ENCODE measurements at places on chromosomes 7 and 10.

DNA sequence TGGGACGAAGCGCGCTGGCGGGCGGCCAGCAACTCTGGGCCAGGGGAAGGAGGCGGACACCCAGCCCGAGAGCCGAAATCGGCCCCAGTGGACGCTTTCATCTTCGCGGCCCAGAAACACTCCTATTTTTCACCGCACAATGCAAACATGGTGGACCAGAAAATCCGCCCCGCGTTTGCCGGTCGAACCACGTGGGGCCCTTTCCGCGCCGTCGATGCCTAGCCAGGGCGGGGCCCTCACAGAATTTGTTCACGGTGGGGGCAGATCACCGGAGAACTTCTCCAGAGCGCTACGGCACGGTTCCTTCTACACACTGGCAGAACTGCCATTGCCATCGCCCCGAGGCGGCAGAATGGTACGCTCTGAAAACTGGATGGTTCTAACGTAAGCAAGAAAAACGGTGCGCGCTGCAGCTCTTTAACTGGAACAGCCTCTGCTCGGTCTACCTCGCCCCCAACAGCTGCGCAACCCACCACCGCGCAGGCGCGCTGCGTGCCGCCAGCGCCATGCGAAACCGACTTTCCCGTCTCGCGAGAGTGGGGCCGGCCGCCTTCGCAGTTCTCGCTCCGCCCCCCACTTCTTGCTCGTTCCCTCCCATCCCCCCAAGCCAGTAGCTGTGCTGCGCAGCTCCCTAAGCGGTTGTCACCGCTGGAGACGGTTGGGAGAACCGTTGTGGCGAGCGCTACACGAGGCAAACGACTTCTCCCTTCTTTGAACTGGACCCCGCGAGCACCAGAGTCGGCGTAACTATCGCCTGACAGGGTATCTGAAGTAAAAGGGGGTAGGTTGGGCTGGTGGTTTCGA, at the start of gene HNRNPH3:
TSS of gene HNRNPH3 (plus strand) at position 610 of the 804 bp plus-strand sequence. CDS start 5,158 bp downstream, outside the sequence.
- DNase-seq = peak; percentile 99

GRCh38 chr10:85177767-85178166, 849.4 kb downstream of the CCSER2 start:
- no peak for DNase-seq

- no peak for DNase-seq
Measured at GRCh38 chr7:32102432-32102873, 32.2 kb upstream of the PDE1C start.

- peak; percentile 70 for DNase-seq
Measured at GRCh38 chr10:26780793-26781601, 79.8 kb downstream of the ABI1 start.

- no peak for DNase-seq
Measured at GRCh38 chr10:87038786-87039185, 18.7 kb downstream of the FAM25A start.

GRCh38 chr10:12235116-12235694, 39.2 kb downstream of the CDC123 start:
- no peak for DNase-seq

- no peak for DNase-seq
Measured at GRCh38 chr10:25933653-25934608, at the start of gene MYO3A. TSS of gene MYO3A (plus strand) at chr10:25934229. CDS start at chr10:25952111, 17,882 bp downstream.

DNA sequence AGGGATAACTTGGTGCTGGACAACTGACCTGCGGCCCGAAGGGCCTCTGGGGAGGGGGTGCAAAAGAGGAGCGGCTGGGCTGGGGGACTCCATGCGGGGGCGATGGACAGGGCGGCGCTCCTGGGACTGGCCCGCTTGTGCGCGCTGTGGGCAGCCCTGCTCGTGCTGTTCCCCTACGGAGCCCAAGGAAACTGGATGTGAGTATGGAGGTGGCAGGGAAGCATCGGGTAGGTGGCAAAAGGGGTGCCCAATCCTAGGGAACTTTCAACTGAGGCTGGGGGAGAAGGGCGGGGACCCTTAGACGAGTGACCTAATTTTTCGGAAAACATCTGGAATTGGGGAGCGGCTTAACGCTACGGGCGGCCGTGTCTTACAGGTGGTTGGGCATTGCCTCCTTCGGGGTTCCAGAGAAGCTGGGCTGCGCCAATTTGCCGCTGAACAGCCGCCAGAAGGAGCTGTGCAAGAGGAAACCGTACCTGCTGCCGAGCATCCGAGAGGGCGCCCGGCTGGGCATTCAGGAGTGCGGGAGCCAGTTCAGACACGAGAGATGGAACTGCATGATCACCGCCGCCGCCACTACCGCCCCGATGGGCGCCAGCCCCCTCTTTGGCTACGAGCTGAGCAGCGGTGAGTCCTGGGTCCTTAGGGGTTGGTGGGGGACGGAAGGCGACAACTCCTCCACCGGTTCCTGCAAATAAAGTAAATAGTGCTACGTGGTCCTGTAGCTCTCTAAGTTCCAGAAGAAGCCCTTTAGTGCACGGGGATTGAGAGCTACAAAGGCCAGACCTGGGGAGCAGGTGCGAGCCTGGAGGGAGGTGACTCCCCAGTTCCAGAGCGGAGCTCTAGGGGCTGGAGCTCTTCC, 622 bp downstream of the WNT16 start:
- peak; percentile 38 for DNase-seq

- no peak for DNase-seq
Measured at GRCh38 chr10:133209117-133209516, 20.9 kb upstream of the UTF1 start.

GRCh38 chr7:47638679-47639315, 56.9 kb upstream of the TNS3 start:
- DNase-seq = no peak

DNA sequence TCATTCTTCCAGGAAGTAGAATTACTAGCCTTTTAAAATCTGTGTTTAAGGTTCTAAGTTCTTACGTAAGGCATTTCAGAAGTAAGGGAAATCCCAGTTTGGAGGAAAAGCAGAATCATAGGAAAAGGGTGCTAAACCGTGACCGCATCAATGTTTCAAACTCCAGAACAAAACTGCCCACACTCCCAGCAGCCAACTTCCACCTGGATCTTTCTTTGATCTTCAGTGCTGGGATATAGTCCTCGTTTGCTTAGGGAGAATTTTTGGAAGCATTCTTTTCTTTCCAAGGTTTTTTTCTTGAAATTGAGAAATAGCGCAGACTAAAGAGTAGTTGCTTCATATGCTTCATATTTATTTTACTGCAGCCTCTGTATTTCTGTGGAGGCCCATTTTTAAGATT, 8.9 kb downstream of the PROSER2 start:
- no peak for DNase-seq

- peak; percentile 52 for DNase-seq
Measured at GRCh38 chr10:120423431-120424197, 33.4 kb upstream of the PLPP4 start.

GRCh38 chr10:26291721-26292480, 75.3 kb downstream of the GAD2 start:
- DNase-seq = no peak

DNA sequence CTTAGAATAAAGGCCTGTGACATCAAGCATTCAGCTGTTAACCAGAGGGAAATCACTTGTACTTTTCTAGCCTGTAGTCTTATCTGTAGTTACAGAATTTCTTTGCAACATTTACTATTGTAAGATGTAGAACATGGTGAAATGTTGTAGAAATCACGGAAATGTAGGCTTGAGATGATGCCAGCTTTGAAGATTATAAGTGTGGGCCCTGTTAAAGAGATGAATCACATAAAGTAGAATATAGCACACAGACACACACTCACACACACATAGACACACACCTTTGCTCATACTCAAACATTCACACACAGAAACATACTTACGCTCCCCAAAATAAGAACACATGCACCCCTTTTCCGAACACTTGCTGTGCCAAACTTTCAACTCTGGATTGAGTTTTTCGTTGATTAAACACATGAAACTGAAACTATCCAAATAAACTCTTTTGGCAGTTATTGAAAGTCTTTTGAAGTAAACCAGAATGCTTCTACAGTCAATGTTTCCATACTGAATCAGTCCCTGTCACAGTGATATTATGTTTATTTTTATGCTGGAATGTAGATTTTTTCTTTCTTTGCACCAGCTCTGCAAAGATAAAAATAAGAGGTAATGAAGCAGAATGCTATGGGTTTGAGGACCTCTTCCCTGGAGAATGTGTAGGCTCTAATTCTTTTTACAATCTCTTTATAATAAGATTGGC, 230.3 kb upstream of the MEOX2 start:
- no peak for DNase-seq

DNA sequence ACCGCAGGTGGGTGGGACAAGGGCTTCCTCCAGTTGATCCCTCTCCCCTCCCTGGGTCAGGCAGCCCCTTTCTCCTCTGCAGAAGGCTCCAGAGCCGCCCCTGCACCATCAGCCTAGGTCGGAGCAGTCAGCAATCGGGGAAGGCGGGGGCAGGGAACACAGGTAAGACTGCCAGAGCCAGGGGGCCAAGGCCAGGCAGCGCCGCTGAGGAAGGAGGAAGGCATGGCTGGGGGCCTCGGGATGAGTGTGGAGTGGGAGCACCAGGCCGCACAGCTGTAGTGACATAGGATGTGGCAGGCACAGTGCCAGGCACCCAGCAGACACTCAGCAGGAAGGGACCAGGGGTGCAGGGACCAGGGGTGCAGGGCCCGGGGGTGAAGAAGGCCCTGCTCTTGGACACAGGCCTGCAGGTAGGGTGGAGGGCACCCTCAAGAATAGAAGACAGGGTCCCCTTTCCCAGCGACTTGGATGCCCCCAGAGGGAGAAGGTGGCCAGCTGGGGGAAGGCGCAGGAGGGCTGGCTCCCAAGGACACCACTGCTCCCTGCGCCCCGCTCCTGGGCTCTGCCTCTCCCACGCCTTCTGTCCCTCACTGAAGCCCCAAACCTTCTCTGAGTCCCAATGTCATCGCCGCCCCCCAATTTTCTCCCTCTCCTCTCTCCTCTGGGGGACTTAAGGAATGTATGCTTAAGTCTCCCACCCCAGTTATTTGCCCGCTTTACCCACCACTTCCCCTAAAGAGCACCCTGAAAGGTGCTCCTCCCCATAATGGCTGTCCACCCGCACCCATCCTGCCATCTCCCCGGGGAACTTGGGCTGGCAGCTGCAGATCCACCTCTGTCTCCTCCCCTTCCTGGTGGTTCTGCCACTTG, 38.5 kb downstream of the CAMK2B start:
- DNase-seq = peak; percentile 2

- no peak for DNase-seq
Measured at GRCh38 chr10:80452069-80452468, 2.0 kb upstream of the TSPAN14 start.

GRCh38 chr10:62813453-62813852, 2.7 kb downstream of the EGR2 start:
- no peak for DNase-seq

- DNase-seq = no peak
Measured at GRCh38 chr7:75654855-75655254, 83.9 kb downstream of the HIP1 start.

GRCh38 chr7:122013065-122013464, 131.0 kb downstream of the AASS start:
- DNase-seq = no peak

- DNase-seq = no peak
Measured at GRCh38 chr10:35641676-35642034, 441 bp downstream of the FZD8 start.

DNA sequence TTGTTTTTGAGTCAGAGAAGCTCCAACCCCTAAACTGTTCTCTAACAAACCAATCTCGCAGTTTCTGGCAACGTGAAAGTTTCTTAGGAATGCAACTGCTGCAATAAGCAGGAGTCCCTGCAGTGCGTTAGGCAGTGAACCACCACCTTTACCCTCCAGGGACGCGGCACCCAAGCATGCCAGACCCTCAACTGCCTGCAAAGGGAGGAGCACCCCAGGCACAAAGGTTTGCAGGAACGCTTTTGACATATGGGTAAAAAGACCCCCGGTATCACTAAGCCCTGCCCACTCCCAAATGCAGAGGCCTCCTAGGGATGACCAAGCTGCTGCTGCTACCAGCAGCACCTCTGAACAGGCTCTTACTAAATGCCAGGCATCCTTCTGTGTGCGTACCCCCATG, 4.7 kb downstream of the TBRG4 start:
- DNase-seq = no peak

GRCh38 chr7:132544025-132544424, 32.2 kb downstream of the PLXNA4 start:
- no peak for DNase-seq

- no peak for DNase-seq
Measured at GRCh38 chr7:116897661-116898060, 35.3 kb downstream of the CAPZA2 start.

All from activated naive CD4-positive, alpha-beta T cell treated with anti-CD3 and anti-CD28 coated beads for 36 hours (primary cell).